Ovary (tissue), 10 donors: ENCODE measurements at places on chromosomes 6 and 20. TPM values are rescaled to one million over a fixed set of nuclear protein-coding genes. Genes with fewer than 3 reads are reported as not detected.
A peak's percentile ranks its signal among the peaks of the same experiment; 100 is the strongest.

GRCh38 chr20:37254114-37254878, 7.3 kb downstream of the GHRH start:
- no peak for DNase-seq

The ENPP3 gene
- total RNA-seq: 0.68 TPM

DNA sequence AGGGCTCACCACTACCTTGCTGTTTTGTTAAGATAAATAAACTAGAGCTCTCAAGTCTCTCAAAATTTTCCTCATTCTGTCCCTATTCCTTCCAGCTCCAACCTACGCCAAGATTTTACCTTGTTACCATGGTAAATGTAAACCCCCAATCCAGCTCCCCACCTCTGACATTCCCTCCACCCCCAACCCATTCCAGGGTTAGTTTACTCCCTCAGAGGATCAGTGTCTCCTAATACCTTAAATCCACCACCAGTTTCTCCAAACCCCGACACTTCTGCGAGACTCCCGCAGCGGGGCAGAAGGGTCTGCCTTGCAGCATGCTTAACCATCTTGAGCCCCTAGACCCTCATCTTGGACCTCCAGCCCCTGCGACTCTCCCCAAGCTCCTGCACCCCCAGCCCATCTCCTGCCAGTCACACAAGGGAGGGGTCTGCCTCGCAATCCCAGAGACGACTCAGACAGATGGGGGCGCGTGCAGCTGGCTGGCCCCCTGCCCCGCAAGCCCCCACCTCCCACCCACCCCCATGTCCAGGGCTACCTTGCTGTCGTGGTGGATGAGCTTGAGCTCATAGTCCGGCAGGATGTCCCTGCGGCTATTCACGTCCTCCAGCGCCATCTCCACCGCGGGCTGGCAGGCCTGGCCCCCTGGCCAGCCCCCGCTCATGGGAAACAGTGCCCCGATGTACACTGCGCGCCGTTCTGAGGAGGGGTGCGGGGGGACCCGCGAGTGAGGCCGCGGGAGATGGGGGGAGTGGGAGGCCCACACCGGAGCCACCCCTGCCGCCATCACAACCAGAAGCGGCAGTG, 5.8 kb downstream of the GABBR1 start:
- DNase-seq: peak; percentile 40

- DNase-seq: no peak
Observed at GRCh38 chr6:133730881-133731280, 158.0 kb upstream of the TCF21 start.

DNA sequence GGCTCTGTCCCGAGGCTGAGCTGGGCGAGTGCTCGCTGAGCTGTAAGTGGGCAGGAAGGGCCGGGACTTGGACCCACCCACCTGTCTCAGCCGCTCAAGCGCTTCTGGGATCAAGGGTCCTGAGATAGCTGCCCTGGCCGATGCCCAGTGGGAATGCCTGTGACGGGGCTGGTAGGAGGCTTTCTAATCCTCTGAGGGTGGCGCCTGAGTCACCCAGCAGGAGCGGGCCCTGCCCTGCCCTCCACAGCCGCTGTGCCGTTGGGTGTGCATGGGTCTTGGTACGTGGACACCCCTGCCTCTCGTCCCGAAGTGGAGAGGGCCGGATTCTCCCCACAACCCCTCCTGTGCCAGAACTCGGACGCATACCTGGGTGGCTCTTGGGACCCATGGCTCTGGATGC, 43.1 kb upstream of the GATA5 start:
- no peak for DNase-seq

DNA sequence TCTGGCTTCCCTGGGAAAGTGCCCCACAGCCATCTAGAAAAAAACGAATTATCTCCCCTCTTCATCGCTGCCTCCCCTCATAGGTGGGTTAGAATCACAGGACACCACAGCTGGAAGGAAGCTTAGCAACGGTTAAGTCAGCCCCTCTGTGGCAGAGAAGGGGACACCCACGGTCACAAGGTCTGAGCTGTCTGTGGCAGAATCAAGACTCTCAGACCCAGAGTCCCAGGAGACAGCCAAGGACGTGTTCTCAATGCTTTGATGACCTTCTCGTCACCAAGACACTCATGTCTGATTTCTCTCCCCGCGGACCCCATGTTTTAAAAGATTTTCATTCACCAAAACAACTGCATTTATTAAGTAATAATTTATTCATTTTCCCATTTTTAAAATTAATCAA, 221.5 kb downstream of the NRN1 start:
- no peak for DNase-seq

DNA sequence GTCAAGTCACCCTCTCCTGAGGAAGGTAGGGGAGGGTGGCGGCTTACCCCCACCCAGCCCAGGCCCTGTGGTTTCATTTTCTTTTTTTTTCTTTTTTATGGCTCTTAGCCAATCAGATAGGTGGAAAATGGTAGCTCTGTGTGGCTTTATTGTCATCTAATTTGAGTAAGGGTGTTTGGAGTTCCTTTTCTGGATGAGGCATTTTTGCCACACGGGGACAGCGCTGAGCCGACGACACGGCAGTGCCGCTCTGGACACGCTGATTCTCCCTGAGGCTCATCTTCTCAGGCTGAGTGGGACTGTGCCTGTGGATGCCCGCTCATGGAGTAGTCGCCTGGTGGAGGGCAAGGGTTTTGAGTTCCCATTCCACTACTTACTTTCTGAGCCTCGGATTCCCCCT, 37.6 kb upstream of the ANGPT4 start:
- DNase-seq: no peak

The NRSN1 gene
- not detected for total RNA-seq

The FERMT1 gene
- 10.4 TPM for total RNA-seq

The ZSCAN16 gene
- total RNA-seq: 3.1 TPM

The IP6K3 gene
- not detected for total RNA-seq

The SLC17A4 gene
- not detected for total RNA-seq

DNA sequence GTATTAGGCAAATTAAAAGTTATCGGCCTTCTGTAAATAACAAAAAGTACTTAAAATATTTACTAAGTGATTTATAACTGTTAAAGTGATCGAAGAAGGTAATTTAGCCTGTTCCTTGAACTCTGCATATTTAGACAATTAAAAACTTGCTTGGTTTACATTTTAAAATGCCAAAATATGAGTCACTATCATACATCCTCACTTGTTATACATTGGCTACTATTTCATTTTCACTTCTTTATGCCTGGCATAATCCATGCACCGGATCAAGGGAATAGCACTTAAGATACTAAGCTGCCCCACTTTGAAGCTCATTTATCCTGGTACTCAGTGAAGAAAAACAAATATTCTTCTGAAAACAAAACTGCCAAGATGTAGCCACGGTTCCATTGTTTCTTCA, 344.6 kb downstream of the UBE3D start:
- DNase-seq: no peak

The BACH2 gene
- total RNA-seq: 17.6 TPM

DNA sequence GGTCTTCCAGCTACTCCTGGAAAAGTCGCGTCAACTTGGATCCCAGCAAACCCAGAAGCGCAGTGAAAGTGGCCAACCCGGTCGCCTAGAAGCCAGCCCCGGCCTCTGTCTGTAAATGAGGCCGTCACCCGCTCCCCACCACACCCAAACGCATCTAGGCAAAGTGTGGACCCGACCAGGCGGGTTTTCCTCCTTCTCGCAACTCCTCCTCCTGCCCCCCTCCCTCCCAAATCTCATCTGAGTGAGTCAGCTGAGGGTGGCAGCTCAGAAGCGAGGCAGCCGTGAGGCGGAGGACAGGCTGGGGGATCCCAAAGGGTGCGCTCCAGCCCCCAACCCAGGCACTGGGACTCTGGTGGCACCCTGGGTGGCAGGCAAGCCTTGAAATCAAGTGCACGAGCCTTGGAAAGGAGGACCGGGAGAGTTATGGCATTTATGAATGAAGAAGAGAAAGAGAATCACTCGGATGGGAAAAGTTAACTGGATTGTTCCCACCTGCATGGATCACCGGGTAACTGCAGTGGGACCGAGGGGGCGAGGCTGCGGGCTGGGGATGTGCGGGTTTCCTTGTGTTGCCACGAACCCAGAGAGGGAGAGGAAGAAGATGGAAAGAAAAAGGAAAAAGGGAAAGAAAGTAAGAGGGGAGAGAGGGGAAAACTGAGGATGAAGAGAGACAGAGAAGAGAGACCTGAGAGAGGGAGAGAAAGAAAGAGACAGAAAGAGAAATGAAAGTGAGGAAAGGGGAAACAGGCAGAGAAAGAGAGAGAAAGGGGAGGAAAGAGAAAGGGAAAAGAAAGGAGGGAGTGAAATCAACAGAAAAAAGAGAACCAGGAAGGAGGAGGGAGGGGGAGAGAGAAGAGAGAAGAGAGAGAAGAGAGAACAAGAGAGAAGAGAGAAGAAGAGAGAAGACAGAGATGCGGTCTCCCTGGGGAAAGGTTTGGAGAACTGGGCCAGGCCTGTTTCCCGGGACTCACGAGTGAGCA, at the start of gene APCDD1L:
Gene APCDD1L (minus strand): TSS at position 167 of the 980 bp plus-strand sequence. CDS start 692 bp downstream, outside the sequence.
- no peak for DNase-seq

DNA sequence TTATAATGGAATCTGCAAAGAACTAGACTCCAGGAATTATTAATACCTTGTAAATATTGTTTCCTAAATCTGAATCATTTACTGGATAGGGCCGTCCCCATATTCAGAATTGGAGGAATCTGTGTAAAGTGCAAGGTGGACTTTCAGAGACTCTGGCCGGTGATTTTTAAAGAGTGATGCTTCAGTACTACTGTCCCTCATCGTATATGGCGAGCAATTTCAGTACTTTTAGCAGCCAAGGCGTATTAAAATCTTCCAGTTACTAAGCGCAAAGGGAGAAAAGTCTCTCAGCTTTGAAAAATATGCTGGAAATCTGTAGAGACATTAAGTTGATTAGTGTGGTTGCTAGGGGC, 483 bp downstream of the SMIM26 start:
- no peak for DNase-seq

The OGFR gene
- 40.7 TPM for total RNA-seq

The VSTM2L gene
- 3.0 TPM for total RNA-seq

The GTSF1L gene
- total RNA-seq: not detected

The LTB gene
- not detected for total RNA-seq

DNA sequence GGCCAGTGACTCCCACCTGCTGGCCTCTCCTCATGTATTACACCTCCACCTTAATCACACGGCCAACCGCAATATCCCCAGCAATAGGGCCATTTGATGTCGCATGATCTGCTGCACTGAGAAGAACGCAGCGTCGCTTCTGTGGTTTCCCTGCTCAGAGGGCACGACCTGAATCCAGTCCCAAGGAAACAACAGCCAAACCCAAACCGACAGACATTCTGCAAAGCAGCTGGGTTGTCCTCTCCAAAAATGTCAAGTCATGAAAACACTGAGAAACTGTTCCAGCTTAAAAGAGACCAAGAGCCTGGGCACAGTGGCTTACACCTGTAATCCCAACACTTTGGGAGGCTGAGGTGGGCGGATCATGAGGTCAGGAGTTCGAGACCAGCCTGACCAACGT, 7.5 kb upstream of the BPI start:
- no peak for DNase-seq

DNA sequence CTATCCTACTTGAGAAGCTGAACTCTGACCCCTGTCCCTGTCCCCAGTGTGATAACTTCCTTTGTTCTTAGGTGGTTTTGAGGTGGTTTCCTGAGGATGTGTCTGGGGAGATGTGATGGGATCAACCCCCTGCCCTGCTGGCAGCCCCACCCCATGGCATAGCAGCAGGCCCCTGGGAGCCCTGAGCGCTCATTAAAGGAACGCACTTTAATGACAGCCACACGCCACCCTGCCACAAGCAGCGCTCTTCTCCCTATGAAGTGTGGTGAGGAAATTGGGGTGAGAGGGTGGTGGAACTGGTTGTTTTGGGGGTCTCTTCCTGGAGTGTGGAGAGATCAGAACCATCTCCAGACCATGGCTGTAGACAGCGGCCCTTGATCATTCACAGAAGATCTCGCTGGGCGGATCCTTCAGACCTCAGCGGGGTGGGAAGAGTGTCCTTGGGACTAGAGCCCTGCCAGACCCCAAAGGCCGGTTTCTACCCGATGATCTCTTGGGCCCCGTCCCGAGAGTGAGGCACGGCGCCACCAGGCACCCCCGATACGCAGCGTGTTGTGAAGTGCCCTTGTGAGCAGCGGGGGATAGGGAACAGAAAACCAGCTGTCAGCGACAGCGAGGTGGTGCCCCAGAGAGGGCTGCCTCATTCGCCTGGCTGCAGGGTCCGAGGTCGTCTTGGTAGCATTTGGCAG, 45.4 kb downstream of the SYNJ2 start:
- peak; percentile 37 for DNase-seq

GRCh38 chr20:56683077-56683865, 54.2 kb downstream of the TFAP2C start:
- no peak for DNase-seq

The VWA7 gene
- total RNA-seq: 25.2 TPM

DNA sequence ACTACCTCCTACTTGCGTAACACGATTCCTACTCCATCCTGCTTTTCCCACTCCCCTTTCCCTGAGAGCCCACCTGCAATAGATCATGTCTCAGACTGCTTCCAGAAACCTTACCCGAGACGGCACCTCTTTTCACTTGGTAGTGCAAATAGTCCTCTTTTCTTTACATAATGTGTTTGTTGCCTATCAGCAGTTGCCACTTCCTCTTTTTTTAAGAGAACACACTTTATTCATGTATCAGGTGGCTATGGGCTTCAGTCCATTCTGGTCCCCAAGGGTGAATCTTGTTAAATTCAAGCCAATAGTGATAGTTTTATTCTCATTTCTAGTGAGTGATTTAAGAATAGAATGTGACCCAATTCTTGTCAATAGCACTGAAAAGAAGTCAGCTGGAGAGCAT, 57.7 kb upstream of the FERMT1 start:
- DNase-seq: no peak

The DDX43 gene
- 0.95 TPM for total RNA-seq

DNA sequence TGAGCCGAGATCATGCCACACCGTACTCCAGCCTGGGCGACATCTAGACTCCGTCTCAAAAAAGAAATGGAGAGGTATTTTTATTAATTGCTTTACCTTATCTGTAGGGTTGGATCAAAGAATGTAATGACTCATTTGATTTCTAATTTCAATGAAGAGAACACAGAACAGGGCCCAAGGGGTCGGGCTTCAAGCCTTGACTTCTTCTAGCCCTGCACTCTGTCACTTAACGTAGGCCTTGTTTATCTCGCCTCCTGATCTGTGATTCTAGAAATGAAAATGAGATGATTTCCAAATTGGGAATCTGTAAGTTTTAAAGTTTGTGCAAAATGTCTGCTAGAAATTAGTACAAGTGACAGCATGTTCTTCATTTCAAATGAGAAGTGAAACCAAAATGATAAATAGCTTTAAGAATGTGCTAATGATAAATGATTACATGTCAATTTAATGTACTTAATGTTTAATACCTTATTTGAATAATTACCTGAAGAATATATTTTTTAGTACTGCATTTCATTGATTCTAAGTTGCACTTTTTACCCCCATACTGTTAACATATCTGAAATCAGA, 180.5 kb downstream of the SLC16A10 start:
- no peak for DNase-seq
